ENCODE measurements at places on chromosomes 3 and 15.

- DNase-seq: no peak
Observed at GRCh38 chr3:128054367-128054766, 2.1 kb downstream of the SEC61A1 start.

DNA sequence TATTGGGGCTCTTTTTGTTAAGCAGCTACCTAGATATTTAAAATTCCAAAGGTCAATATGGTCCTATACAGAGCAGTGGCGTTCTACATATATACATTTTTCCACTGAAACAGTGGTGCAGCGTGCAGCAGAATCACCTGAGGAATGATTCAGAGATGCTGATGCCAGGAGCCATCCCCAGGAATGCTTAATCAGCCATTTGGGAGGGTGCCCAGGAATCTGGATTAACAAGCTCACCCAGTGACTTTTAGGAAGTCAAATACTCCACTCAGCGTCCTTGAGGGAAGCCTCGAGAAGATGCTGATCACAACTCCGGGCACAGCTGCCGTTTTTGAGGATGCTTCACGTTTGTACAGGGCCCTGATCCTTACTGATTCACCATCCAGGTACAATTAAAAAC, 82.6 kb upstream of the ARHGEF3 start:
- no peak for DNase-seq

GRCh38 chr3:177772908-177773557, 575.8 kb upstream of the TBL1XR1 start:
- no peak for DNase-seq

DNA sequence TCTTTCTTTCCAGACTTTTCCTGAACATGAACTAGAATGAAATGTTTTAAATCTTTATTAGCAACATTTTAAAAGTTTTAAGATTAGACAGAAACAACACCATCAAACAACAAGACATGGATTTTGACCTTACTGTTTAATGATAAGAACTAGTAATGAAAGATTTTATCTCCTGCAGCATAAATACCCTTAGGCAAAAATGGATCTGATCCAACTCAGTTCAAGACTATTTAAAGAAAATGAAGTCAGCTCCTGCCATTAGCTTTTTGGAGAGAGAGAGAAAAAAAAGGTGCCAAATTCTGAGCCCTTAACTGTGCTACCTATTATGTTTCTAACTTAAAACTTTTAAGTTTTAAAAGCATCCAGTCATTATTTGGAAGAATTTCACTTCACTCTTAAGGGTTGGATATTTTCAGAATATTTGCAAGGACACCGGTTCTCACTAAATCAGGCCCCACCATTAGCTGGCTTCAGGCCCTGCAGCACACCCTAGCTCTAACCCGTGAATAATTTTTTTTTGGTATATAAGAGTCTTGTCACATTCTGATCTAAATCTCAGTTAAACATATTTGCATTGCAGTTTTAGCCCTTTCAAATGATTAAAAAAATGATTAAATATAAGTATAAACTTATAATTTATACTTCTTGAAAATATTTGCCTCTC, 60.0 kb downstream of the NR1I2 start:
- DNase-seq: no peak

DNA sequence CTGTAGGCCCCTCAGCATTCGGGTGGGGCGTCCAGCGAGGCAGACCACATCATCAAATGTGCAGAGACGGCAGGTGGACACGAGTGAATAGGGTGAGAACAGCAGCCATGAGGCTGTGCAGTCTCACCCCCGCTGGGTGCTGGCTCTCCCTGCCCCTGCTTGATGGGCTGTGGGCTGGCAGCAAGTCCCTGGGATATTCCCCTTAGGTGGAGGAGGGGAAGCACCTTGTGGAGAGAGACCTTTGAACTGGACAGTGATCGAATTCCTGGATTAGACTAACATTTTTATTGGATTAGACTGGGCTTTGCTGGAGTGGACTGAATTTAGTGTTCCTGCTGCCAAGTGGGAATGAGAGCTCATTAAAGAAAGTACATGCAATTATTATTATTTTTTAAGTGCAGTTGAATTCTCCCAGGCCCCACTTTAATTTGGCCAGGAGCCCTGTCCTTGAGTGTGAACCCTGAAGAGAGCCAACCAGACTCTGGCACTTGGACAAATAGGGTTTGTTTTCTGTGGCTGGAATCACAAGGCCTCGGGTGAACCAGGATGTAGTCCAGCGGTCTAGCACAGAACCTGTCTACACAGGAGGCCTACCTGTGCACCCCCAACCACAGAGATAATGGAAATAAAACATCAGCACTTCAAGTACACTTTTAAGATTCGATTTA, 193.1 kb downstream of the ABHD5 start:
- DNase-seq: no peak

GRCh38 chr3:134299185-134299887, 48.7 kb upstream of the RYK start:
- DNase-seq: no peak
